ENCODE measurements at places on chromosomes 3 and 15.

GRCh38 chr15:78213956-78214355 lies 20.4 kb downstream of the ACSBG1 start:
- no peak for DNase-seq

DNA sequence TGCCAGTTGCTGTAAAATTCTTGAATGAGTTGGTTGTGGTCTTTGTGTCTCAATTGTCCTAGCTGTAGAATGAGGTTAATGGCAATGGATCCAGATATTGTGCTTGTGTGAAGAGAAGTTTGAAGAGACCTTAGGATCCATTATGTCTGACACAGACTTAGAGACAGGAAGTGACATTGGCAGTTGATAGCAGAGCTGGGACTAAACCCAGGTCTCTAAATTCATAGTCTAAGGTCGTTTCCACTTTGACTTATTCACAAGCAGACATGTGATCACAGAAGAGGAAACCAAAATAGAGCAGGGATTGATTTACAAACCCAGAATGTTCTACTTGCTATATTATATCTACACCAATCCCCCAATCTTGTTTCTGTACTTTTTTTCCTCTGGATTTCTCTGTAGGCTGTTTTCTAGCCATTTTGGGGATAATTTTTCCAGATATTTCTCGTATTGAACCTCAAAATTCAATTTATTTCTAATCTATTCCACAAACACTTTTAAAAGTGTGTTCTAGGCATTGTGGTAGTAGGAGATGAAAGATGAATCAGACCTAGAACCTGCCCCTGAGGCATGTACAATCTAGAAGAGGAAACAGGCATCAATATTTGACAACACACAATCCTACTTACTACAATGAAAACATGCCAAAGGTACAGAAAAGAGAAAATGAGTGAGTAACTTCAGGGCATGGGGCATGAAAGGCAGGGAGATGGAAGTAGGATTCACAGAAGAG lies 123.3 kb downstream of the NFKBIZ start:
- no peak for DNase-seq

DNA sequence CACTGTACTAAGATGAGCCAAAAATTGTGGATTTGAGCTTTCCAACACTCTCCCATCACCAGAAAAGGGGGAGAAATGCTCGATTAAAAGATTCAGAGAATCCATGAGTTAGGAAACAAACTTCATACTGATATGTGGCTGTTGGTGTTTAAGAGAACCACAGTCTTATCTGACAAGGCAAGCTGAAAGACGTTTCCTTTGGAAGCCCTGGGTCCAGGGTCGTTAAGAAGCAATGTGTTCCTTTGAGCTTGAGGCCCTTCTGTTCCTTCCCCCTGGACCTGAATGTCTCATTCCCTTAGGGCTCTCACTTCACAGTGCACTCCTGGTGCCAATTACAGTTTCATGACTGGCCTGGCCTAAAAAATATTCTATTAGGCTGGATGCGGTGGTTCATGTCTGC lies 524.8 kb upstream of the PPP2R3A start:
- DNase-seq = no peak

- DNase-seq = no peak
Measured at GRCh38 chr15:94606286-94606685, 374.9 kb downstream of the MCTP2 start.

- no peak for DNase-seq
Measured at GRCh38 chr15:27783678-27784077, 315.4 kb downstream of the OCA2 start.

DNA sequence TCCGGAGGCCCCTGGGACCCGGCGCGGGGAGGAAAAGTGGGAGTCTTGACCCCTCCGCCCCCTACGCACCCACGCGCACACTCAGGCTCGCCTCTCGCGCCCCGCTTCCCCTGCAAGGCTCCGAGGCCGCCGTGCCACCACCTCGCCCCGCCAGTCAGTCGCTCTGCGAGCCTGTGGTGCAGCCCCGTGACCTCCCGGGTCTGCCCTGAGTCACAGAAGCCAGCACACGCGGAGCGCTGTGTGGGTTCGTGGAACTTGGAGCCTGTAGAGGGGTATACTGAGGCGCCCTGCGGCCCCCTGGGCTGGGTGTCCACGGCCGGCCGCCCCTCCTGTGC lies 380 bp upstream of the ALS2CL start:
- no peak for DNase-seq

- no peak for DNase-seq
Measured at GRCh38 chr3:51930439-51930838, 11.3 kb downstream of the RRP9 start.

GRCh38 chr3:158359339-158359738 lies 211.7 kb upstream of the MLF1 start:
- no peak for DNase-seq

DNA sequence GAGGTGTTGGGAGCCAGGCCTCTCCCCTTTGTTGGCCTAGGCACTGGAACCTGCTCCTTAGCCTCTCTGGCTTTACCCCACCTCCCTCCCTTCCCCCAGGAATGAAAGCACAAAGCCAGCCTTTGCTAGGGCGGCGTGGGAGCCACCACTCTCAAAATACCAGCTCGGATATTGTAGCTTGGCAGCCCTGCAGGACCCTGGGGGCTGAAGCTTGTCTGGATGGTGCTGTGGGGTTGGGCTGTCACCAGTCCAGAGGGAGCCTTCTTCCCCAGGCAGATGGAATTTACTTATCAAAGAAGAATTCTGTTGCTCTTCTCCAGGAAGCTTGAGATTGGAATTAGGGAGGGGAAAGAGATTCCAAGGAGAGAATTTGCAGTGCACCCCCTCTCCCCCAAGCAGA lies 14.9 kb upstream of the GRM2 start:
- no peak for DNase-seq

GRCh38 chr3:8658306-8659212 lies 14.0 kb upstream of the SSUH2 start:
- no peak for DNase-seq

DNA sequence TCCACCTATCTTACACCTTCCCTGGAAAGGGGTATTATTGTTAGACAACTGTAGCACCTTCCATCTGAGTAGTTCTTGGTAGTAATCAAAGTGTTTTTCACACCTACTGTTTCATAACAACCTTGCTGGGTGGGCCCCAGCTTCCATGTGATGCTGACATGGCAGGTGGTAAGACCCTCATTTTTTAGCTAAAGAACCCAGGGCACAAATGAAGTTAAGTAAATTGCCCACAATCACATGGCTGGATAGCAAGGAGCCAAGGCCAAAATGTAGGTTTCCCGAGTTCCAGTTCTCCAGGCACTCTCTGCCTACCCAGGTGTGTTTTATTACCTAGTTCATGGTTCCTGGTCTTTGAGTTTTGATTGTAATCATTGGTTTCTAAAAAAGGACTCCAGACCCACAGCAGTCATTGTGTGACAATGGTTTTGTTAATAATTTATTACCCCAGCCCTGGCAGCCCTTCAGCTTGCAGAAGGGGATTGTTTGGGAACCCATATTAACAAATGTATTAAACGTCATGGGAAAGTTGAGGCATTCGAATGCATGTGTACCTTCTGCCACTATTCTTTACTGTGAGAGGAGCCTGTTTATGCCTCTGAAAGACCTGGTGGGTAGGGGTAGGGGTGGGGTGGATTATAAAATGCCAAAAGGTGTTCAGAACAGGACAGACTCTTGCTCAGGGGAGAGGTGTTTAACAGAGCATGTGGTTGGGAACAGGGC lies 222.2 kb upstream of the BHLHE40 start:
- no peak for DNase-seq

DNA sequence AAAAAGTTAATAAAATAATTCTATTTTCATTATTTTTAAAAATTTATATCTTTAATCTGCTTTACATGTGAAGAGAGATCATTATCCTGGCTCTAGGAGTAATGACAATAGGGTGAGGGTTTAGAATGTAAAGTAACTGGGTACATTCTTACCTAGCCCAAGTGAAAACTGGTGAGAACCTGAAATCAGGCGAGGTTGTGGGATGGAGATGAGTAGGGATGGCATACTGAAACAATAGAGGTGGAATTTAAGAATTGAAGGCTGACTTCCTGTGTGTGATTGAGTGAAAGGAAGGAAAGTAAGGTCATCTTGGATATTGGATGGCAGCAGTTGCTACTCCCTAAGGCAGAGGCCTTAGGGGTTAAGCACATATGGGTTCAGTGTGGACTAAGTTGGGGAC lies 82.7 kb downstream of the MYRIP start:
- DNase-seq = no peak

- no peak for DNase-seq
Measured at GRCh38 chr3:141860766-141861513, 15.5 kb upstream of the ATP1B3 start.

DNA sequence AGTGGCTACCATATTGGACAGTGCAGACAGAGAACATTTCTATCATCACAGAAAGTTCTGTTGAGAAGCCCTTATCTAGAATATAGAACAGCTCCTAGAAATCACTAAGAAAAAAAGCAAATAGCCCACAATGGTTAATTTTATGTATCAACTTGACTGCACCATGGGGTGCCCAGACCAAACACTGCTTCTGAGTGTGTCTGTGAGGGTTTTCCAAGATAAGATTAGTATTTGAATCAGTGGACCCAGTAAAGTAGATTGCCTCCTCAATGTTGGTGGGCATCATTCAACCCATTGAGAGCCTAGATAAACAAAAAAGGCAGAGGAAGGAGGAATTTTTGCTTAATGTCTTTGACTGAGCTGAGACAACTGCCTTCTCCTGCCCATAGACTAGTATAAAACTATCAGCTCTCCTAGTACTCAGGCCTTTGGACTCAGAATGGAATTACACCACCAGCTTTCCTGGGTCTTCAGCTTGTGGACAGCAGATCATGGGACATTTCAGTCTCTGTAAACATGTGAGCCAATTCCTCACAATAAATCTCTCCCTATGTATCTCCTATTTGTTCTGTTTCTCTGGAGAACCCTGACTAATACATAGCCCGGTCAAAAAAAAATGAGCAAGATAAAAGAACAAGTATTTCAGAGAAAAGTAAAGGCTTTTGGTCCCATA lies 55.9 kb upstream of the OXTR start:
- DNase-seq = no peak

DNA sequence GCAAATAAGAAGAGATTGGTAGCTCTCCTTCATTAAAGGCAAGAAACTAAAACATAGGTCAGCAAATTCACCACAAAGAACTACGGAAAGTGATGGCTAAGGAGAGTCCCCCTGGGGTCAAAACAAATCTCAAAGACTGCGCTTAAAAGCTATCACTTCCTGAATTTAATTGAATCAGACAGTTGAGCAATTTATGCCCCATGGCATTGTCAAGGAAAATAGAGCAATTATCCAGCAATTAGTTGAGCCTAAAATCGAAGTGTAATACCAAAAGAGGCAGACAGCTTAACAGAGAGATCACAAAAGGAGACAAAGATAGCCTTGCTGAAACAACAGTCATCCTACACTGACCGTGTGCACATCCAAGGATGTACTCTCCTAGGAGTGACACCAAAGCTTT lies 74.4 kb upstream of the SCN10A start:
- DNase-seq = no peak

Measured in stimulated activated CD4-positive, alpha-beta T cell treated with anti-CD3 and anti-CD28 coated beads, Interleukin-12 subunit alpha, Interleukin-12 subunit beta, amount 100 ng/mL, for 24 hours (primary cell).